ENCODE measurements at places on chromosomes 11 and 22. TPM values are rescaled to one million over a fixed set of nuclear protein-coding genes. Genes with fewer than 3 reads are reported as not detected.
A peak's percentile ranks its signal among the peaks of the same experiment; 100 is the strongest.

DNA sequence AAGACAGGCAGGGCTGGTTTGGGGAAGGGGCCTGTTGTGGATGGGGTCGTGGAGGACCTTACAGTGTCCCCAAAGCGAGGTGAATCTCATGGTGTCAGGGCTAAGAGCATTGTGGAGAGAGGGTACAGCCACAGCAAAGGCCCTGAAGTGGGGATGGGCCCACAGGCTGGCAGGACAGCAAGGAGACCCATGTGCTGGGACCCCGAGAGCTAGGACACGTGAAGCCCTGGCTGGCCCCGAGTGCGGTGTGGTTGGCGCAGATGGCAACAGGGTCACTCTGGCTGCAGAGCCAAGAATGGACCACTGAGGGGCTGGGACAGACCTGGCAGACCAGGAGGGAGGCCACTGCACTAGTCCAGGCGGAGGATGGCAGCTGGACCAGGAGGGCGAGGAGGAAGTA, 30.0 kb upstream of the KCNQ1OT1 start:
- no peaks in the 10 kb centered on the region for H3K4me1 ChIP-seq
- no peak overlapping the region for H3K4me3 ChIP-seq
- no peaks in the 10 kb centered on the region for H3K27me3 ChIP-seq
- no peaks in the 10 kb centered on the region for H3K36me3 ChIP-seq

DNA sequence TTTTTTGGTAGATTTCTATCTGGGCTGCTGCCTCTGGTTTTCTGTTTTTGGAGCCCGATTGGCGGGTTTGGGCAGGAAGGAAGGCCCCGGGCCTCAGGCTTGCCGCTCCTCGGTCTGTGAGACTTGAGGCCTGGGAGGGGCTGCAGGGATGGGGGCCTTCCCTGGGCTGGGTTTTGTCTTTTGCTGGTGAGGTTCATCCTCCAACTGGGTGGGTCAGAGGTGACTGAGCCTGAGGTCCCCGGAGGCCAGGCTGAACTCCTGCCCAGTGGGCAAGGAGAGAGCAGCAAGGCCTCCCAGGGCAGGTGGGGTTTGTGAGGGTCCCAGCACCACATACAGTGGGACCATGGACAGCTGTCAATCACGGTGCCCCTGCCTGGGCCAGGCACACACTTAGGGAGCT, 15.0 kb downstream of the MPPED1 start:
- no peak overlapping the region for H3K4me3 ChIP-seq
- H3K27ac ChIP-seq, result no peak overlapping the region
- DNase-seq, result no peak
- no peaks in the 10 kb centered on the region for H3K27me3 ChIP-seq
- no peaks in the 10 kb centered on the region for H3K36me3 ChIP-seq

GRCh38 chr11:32779136-32779535, 15.3 kb downstream of the CCDC73 start:
- H3K4me1 ChIP-seq, result no peaks in the 10 kb centered on the region
- DNase-seq, result no peak
- H3K27me3 ChIP-seq, result no peaks in the 10 kb centered on the region
- H3K4me3 ChIP-seq, result no peak overlapping the region

DNA sequence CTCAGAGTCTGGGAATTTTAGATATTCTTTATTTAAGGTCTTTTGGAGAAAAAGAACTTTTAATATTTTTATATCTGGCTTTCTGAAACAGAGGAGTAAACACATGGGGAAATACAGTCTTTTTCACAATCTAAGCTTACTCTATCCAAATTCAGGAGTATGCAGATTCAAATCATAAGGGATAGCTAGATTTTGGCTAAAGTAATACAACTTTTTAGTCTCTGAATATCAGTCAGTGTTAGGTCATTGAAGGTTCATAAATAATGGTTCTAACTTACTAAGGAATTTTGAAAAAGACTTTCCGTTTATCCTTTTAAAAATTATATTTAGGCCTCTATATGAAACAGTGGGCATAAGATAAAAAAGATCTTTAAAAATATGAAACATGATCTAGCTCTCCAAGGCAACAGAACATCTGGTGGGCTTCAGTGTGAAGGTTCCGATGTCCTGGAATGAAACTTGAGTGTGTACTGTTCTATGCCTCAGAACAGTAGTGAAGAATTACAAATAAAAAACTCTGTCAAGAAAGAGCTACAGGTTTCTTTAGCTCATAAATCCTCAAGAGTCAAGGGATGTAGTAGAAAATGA, 165.2 kb upstream of the PDGFD start:
- no peaks in the 10 kb centered on the region for H3K27me3 ChIP-seq
- H3K27ac ChIP-seq, result no peak overlapping the region
- H3K4me1 ChIP-seq, result no peaks in the 10 kb centered on the region
- no peak for DNase-seq
- H3K4me3 ChIP-seq, result no peak overlapping the region
- no peaks in the 10 kb centered on the region for H3K36me3 ChIP-seq

DNA sequence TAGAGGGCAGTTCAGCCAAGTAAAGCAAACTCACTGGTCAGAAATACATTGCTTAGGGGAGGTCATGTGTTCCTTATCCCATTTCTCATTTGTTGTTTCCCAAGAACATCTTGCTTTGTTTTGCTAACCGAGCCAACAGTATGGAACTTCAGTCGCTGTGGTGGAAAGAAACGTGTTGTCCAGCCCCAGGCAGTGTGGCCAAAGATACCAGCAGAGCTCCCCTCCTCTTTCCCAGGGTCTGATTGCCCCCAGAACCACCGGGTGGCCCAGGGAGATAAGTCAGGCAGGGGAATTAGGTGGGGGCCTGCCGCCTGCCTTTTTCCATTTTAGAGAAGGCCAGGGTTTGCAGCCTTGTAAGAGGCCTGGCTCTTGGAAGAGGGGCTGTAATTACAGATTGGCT, 98.7 kb upstream of the CRYBB3 start:
- DNase-seq, result no peak
- no peaks in the 10 kb centered on the region for H3K4me1 ChIP-seq
- no peaks in the 10 kb centered on the region for H3K36me3 ChIP-seq
- no peak overlapping the region for H3K27ac ChIP-seq
- no peak overlapping the region for H3K4me3 ChIP-seq
- H3K27me3 ChIP-seq, result no peaks in the 10 kb centered on the region

GRCh38 chr11:93073026-93073425, 103.6 kb downstream of the MTNR1B start:
- H3K36me3 ChIP-seq, result no peaks in the 10 kb centered on the region
- no peak overlapping the region for H3K4me3 ChIP-seq
- no peaks in the 10 kb centered on the region for H3K4me1 ChIP-seq
- no peak for DNase-seq

DNA sequence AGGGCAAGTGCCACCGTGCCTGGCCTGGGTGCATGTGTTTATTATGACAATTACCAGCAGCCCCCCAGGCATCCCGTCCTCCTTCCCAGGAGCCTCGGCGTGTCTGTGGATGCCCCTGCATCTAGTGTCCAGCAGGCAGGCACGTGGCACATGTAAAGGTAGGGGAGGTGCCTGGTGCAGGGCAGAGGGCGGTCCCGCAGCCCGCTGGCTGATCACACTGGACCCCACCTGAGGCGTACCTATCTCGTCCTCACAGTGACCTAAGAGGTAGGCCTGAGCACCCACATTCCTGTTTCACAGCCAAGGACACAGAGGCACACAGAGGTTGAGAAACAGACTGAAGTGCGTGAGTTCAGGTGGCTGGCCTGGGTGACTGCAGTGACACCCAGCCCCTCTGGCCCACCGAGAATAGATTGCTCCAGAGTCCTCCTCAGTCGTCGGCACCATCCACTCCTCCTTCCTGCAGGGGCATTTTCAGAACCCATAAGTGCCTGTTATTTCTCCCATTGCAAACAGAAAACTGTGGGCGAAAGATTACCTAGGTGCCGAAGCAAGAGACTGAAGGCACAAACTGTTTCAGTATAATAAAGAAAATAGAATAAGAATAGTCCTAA, 3.0 kb upstream of the PHRF1 start:
- DNase-seq, result no peak
- H3K36me3 ChIP-seq, result no peaks in the 10 kb centered on the region
- peaks cover 17% of the 10 kb centered on the region for H3K4me1 ChIP-seq

GRCh38 chr11:111531687-111532364, 8.7 kb upstream of the LAYN start:
- H3K27me3 ChIP-seq, result no peaks in the 10 kb centered on the region
- no peak overlapping the region for H3K27ac ChIP-seq
- H3K4me1 ChIP-seq, result no peaks in the 10 kb centered on the region
- no peak for DNase-seq
- no peaks in the 10 kb centered on the region for H3K36me3 ChIP-seq

GRCh38 chr22:30198152-30198825, 48.3 kb downstream of the LIF start:
- DNase-seq, result no peak
- no peak overlapping the region for H3K27ac ChIP-seq
- no peak overlapping the region for H3K4me3 ChIP-seq
- H3K27me3 ChIP-seq, result no peaks in the 10 kb centered on the region
- no peaks in the 10 kb centered on the region for H3K36me3 ChIP-seq
- H3K4me1 ChIP-seq, result peaks cover 10% of the 10 kb centered on the region

DNA sequence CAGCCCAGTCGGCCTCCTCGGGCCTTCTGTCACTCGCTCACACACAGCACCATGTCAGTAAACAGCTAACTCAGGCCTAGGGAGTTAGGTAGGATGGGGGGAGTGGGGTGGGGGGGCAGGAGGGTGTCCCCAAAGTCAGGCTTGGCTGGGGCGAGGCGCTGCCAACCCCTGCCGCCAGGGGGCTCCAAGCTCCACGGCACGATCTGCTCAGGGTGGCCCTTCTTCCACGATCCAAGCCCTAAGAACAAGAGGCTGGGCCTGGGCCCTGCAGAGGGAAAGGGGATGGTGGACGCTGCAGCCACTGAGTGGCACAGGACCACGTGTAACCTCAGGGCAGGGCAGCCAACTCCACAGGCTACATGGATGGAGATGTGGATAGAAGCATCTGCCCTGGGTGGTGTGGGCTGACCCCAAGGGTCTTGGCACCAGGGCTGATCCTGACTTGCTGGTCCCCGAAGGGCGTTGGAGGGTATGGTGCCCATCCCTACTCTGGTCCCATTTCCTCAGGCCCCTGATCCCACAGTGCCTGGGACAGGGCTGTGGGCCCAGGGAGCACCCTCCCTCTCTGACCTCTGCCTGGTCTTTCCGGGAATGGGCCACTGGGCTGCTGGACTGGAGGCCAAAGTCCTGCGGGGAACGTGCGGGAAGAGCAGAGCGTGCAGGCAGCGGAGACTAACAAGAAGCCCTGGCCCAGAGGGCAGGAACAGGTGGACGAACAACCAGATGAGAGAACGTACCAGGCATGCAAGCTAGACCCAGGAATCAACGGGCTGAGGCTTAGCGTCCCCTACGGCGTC, 29.1 kb upstream of the TXNRD2 start:
- peak overlapping the region; percentile 88 for H3K27ac ChIP-seq
- peak; percentile 65 for DNase-seq
- no peak overlapping the region for H3K4me3 ChIP-seq

- no peaks in the 10 kb centered on the region for H3K36me3 ChIP-seq
- no peaks in the 10 kb centered on the region for H3K27me3 ChIP-seq
- H3K4me3 ChIP-seq, result no peak overlapping the region
- H3K4me1 ChIP-seq, result no peaks in the 10 kb centered on the region
- DNase-seq, result no peak
These were observed 60.3 kb downstream of the ANO1 start for GRCh38 chr11:70138403-70138802.

- no peak overlapping the region for H3K4me3 ChIP-seq
- H3K27me3 ChIP-seq, result no peaks in the 10 kb centered on the region
These were observed 3.2 kb upstream of the PLA2G6 start for GRCh38 chr22:38184788-38185187.

DNA sequence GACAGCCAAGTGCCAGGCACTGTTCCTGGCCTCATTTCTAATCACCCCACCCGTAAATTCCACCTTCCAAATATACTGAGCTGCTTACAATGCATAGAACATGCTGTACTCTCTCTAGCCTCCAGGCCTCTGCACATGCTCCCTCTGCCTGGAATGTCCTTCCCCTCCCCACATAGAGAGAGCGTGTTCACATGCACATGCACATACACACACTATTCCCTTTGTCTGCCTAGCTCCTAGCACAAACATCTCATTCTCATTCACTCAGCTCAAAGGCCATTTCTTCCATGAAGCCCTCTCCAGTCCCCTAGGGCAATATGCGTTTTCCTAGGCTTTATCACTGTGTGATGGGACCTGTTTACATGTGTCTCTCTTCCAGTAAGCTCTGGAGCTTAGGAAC, 144.6 kb downstream of the WT1 start:
- no peaks in the 10 kb centered on the region for H3K27me3 ChIP-seq
- no peak overlapping the region for H3K4me3 ChIP-seq
- no peaks in the 10 kb centered on the region for H3K4me1 ChIP-seq
- H3K36me3 ChIP-seq, result no peaks in the 10 kb centered on the region
- DNase-seq, result no peak
- H3K27ac ChIP-seq, result no peak overlapping the region

DNA sequence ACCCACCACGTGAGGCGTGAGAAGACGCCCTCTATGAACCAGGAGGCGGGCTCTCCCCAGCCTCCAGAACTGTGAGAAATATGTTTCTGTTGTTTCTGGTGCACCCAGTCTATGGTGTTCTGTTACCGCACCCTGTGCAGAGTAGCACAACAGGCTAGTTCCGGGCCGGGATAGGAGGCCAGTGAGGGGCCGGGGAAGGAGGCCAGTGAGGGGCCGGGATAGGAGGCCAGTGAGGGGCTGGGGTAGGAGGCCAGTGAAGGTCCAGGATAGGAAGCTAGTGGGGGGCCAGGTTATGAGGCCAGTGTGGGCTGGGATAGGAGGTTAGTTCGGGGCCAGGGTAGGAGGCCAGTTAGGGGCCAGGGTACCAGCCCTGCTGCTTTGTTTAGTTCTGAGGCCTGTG, 204.6 kb downstream of the BARX2 start:
- H3K4me3 ChIP-seq, result no peak overlapping the region
- no peaks in the 10 kb centered on the region for H3K4me1 ChIP-seq
- no peaks in the 10 kb centered on the region for H3K36me3 ChIP-seq

DNA sequence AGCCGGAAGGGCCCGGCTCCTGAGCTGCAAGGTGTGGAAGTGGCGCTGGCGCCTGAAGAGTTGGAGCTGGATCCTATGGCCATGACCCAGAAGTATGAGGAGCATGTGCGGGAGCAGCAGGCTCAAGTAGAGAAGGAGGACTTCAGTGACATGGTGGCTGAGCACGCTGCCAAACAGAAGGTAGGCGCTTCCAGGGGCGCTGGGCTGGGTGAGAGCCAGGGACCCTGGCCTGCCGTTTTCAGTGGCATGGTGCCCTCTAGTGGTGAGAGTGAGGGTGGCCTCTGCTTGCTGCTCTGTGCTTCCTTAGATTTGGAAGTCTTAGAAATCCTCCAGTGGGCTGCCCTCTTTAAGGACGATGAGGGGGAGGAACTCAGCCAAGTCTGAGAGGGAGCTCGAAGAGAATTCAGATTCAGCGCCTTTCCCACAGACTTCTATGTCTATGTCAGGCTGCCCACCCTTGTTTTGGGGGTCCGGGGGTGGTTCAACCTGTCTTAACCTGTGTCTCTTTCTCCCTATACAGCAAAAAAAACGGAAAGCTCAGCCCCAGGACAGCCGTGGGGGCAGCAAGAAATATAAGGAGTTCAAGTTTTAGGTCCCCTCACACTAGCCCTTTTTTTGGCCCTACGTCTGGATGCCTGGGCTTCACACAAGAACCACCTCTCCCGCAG, 1.8 kb upstream of the PACS1 start:
- H3K36me3 ChIP-seq, result peaks cover 12% of the 10 kb centered on the region
- H3K4me3 ChIP-seq, result no peak overlapping the region
- peak; percentile 86 for DNase-seq

Gene TMEM25
- total RNA-seq, result 30.7 TPM

Gene PAX6
- not detected for total RNA-seq

Gene TRIM44
- 88.9 TPM for total RNA-seq

Gene NPTXR
- 12.5 TPM for total RNA-seq

Gene ALDH3B1
- total RNA-seq, result 42.7 TPM

Gene APOBEC3A
- 1.2 TPM for total RNA-seq

Gene MRPL40
- 30.0 TPM for total RNA-seq
